Activated T-cell treated with anti-CD3 and anti-CD28 coated beads for 48 hours (primary cell): ENCODE measurements at places on chromosomes 4 and X.

GRCh38 chr4:180694875-180695274 is 1548.3 kb upstream of the TENM3 start:
- no peak for DNase-seq

DNA sequence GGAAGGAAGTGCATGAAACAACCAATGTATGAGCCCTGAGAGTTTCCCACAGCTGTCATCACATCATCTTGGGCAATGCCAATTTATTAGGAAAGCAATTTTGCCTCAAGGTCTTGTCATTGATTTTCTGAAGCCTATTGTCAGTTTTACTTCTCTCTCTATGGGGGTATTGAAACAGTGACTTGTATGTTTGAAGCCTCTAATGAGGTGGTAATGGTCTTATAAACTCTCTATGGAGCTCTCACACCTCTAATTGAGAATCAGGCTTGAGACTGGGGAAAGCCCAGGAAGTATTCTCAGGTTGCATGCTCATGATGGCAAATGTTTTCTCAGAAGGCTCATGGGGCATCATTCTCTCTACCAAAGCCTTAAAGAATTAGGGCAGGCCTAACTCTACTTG is 308.2 kb upstream of the EMCN start:
- DNase-seq, result no peak

GRCh38 chr4:159464302-159464701 is 361.4 kb downstream of the RAPGEF2 start:
- no peak for DNase-seq

DNA sequence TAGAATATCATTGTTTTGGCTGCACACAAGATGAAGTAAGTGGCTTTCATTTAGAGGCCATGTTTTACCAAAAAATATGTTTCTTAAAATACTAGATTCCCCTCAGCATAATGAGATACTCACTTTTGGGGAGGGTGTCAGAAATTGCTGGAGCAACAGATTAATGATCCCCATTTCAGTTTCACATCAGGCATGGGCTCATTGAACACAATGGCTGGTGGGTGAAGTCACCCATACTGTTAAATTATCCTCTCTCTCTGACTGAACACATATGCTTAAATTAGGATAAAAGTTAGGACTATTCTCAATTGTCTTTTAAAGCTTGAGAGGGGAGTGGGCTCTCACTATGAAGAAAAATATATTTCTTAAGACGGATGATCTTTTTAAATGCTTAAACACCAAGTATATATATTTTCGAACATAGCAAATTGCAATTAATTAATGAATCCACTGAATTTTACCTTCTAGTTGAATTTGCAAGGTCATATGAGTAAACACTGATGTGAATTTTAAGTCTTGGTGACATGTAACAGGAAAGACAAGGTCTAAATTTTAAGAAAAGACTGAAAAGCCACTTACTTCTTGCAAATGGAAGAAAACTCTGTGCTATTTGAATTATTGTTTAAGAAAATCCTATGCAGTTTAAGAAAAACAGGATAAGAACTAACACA is 2.5 kb downstream of the GPM6A start:
- no peak for DNase-seq
